ENCODE measurements at places on chromosomes 11 and 22. TPM values are rescaled to one million over a fixed set of nuclear protein-coding genes. Genes with fewer than 3 reads are reported as not detected.

INPP5J gene
- 21.5 TPM for total RNA-seq

MUC2 gene
- total RNA-seq, result not detected

SYT12 gene
- 0.59 TPM for total RNA-seq

CCDC73 gene
- not detected for total RNA-seq

OR52H1 gene
- not detected for total RNA-seq

PIK3C2A gene
- 32.1 TPM for total RNA-seq

GRCh38 chr11:105000797-105001196, 22.2 kb downstream of the CASP5 start:
- H3K27me3 ChIP-seq, result no peaks in the 10 kb centered on the region
- peak; percentile 5 for DNase-seq
- no peaks in the 10 kb centered on the region for H3K4me1 ChIP-seq
- H3K27ac ChIP-seq, result no peak overlapping the region
- no peaks in the 10 kb centered on the region for H3K36me3 ChIP-seq

GRCh38 chr22:39955675-39956074, 4.5 kb upstream of the TMA7B start:
- peaks cover 14% of the 10 kb centered on the region for H3K27me3 ChIP-seq
- H3K27ac ChIP-seq, result no peak overlapping the region
- H3K4me1 ChIP-seq, result peaks cover 19% of the 10 kb centered on the region
- no peak overlapping the region for H3K4me3 ChIP-seq
- no peak for DNase-seq

- H3K36me3 ChIP-seq, result no peaks in the 10 kb centered on the region
- no peak overlapping the region for H3K4me3 ChIP-seq
These were observed 98.8 kb downstream of the PKNOX2 start for GRCh38 chr11:125263268-125263790.

GRCh38 chr11:88249706-88250105, 74.5 kb upstream of the RAB38 start:
- H3K27me3 ChIP-seq, result no peaks in the 10 kb centered on the region
- no peaks in the 10 kb centered on the region for H3K36me3 ChIP-seq
- H3K4me1 ChIP-seq, result no peaks in the 10 kb centered on the region

GRCh38 chr11:58813693-58814092, 30.8 kb downstream of the GLYATL2 start:
- peaks cover 7% of the 10 kb centered on the region for H3K27me3 ChIP-seq
- H3K4me1 ChIP-seq, result no peaks in the 10 kb centered on the region
- H3K27ac ChIP-seq, result no peak overlapping the region
- H3K36me3 ChIP-seq, result no peaks in the 10 kb centered on the region

DNA sequence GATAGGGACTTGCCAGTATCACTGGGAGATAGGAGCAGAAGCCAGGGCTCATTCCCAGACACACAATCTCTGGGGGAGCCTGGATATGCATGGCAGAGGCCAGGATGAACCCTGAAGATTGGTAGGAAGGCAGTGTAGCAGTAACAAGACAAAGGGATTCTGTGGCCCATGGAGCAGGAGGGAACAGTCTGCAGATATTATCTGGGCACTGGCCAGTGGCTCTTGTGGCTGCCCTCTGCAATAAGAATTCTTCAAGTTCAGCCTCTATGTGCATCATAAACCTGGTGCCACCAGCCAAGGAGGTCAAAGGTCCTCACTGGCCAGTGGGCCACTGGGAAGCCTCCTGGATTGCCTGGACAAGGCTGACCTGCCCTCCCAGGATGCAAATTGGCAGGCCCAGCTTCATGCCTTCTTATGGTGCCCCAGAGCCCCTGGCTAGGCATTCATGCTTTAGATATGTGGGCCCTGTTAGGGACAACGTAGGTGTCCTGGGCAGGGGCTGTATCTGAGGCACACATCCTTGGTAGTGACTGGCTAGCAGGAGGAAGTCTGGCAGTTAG, 29.2 kb downstream of the KCNQ1OT1 start:
- H3K27me3 ChIP-seq, result no peaks in the 10 kb centered on the region
- no peak for DNase-seq
- H3K4me1 ChIP-seq, result peaks cover 10% of the 10 kb centered on the region
- H3K4me3 ChIP-seq, result no peak overlapping the region
- H3K36me3 ChIP-seq, result no peaks in the 10 kb centered on the region

Measured in heart right ventricle (tissue), 16 donors.